ENCODE measurements at places on chromosomes 13 and 19. TPM values are rescaled to one million over a fixed set of nuclear protein-coding genes. Genes with fewer than 3 reads are reported as not detected.

Gene ERICH6B
- total RNA-seq: not detected

Gene ZNF470
- 4.8 TPM for total RNA-seq

Gene FLT3LG
- 90.8 TPM for total RNA-seq

Gene ZNF429
- total RNA-seq: 25.0 TPM
